Epithelial cell of prostate (primary cell): ENCODE measurements at places on chromosomes 16 and 17.

DNA sequence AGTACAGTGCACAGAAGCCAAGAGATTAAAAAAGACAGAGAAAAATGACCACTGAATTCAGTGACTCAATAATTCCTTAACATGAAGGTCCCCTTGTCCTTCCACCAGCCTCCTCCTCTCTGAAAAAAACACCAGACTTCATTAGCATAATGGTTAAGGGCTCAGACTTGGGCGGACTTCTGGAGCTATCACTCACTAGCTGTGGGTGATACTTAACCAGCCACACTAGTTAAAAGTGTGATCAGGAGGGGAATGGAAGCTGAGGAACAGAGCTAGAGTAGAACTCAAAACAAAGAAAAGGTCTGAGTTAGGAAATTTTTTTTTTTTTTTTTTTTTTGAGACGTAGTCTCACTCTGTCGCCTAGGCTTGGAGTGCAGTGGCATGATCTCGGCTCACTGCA lies 23.2 kb downstream of the ZNF652 start:
- no peak for DNase-seq

- DNase-seq, result no peak
These were observed 385.9 kb downstream of the WWOX start for GRCh38 chr16:78485188-78485916.

DNA sequence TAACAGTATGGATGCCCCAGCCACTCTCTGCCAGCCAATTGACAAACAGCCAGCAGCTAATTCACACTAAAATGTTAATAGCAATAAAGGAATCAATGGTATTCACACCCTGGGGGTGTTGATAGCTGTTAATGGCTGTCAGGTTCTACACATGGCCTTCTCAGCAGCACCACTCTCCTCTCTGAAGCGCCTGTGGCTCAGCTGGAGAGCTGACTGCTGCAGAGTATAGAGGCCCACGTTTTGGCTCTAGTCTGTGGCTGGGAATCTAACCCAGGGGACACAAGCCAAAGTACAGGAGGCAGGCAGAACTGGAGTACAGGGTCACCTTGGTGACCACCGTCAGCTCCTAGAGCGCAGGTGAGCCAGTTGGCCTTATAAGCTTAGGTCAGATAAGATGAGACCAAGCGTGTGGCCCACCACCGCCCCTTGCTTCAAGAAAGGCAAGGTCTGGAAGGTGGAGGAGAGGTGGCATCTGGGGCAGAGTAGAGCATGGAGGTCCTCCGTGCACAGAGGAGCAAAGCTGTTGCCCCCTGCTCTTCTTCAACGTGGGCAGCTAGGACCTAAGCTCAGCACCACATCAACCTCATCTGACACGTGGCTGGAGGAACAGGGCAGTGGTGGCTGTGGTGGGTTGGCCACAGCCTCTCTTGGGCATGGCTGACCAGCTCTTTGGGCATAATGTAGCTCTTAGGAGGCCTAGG lies 25.4 kb downstream of the CCR7 start:
- no peak for DNase-seq

DNA sequence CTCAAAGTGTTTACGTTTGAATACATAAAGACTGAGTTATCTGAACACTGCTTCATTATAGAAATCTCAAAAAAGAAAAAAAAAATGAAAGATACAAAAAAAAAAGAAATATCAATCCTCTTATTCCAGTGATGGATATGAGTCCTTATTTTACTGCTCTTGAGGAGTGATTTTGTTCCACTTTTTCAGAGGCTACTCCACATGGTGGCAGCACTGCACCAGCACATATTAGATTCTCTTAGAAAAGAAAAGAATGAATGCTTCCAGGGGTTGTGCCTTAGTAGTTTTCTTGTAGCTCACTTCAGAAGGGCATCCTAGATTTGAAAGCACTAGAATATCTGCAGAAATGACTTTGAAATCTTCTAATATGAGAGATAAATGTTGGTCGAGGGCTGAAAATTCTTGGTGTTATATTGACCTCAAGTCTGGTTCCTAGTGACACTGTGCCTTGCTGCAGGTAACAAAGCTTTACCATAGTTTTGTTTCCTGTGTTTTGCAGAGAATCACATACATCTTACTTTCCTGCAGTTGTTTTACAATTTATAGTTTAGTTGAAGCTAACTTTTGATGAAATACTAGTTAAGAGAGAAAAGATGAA lies 25.9 kb downstream of the AP2B1 start:
- no peak for DNase-seq

- DNase-seq, result no peak
These were observed 77.4 kb downstream of the ANKFN1 start for GRCh38 chr17:56230660-56231059.

- DNase-seq, result no peak
These were observed 19.0 kb downstream of the ZFPM1 start for GRCh38 chr16:88472069-88472468.

DNA sequence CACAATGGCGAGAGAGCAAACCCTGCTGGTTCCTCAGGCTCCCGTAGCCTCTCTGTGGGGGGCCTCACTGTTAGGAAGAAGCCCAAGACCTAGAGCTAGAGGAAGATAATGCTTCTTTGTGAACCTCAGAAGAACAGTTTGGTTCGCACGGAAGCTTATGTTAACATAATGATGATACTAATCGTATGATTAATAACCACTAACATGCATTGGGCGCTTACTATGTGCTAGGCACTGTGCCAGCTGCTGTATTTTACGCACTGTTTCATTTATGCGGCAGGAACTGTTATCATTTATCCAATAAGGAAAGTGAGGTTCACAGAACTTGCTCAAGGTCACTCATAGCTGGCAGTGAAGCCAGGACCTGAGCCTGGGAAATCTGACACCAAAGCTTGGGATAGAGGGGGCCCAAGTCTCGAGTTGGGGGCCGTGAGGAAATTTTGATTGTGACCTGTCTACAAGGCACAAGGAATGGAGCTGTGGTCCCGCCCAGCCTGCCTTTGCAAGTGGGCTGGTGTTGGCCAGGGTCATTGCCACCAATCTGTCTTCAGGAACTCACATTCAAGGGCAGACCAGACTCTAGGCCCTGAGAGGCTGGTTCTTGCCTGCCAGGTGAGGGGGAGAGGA lies 6.8 kb downstream of the PRCD start:
- DNase-seq, result peak; percentile 78

- DNase-seq, result no peak
These were observed 32.9 kb downstream of the SLC7A5 start for GRCh38 chr16:87836346-87836843.

DNA sequence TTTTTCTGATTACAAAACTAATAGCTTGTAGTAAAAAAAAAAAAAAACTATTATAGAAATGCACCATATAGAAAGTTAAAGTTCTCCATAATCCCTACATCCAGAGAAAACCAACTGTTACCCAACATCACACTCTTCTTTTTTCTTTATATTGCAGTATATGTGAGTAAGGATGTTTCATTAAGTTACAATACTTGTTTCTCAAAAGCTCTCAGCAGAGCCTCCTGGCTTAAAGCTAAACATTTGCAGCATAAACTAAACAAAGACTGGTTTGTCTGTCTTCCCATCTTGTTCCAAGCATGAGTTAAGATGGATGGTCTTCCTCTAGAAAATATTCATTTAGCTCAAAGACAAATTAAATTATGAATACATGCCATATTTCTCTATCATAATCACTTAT lies 25.2 kb downstream of the GRB2 start:
- no peak for DNase-seq

- no peak for DNase-seq
These were observed 5.4 kb upstream of the KIF18B start for GRCh38 chr17:44952946-44953475.

DNA sequence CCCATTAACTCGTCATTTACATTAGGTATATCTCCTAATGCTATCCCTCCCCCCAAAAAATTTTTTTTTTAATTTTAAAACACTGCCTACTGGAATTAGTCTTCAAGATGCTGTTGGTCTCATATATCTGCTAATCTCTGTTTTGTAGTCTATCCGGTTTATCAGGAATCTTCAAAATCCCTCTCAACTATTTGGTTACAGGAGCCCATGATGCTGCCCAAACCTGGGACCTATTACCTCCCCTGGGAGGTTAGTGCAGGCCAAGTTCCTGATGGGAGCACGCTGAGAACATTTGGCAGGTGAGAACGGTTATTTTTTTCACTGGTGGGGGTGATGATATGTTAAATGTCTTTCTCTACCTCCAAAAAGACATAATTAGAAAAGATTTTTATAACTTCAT lies 6.9 kb downstream of the TEN1 start:
- no peak for DNase-seq

DNA sequence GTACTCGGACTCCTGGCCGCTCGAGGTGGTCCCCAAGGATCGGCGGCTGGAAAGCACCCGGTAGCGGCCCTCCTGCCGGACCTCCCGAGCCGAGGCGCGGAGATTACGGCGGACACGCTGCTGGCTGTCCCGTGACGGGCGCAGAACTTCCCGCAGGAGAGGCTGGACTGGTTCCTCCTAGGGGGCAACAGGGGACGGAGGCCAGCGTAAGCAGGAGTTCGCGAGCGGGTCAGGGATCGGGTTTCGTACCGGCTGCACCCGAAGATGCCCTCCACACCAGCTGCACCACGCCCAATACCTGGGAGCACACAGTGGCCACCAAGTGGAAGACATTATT lies 341 bp downstream of the SLC7A6OS start:
- DNase-seq, result no peak

- DNase-seq, result no peak
These were observed 102.6 kb downstream of the NTN1 start for GRCh38 chr17:9123594-9124553.

DNA sequence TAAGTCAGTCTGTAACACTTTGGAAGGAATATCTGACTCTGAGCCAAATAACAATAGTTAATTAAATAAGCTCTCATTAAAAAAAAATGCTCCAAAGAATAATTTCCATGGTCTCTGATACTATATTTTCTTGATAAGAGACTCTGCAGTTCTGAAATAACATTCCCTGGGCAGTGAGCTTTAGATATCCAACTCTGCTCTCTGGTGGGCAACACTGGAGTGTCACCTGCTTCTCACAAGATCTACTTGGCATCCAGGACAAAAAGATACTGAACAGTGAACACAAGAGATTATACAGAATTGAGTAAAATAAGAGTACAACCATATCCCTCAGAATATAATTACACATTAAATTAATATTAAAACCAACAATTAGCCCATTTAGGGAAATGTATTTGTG lies 13.7 kb downstream of the BLMH start:
- DNase-seq, result no peak

DNA sequence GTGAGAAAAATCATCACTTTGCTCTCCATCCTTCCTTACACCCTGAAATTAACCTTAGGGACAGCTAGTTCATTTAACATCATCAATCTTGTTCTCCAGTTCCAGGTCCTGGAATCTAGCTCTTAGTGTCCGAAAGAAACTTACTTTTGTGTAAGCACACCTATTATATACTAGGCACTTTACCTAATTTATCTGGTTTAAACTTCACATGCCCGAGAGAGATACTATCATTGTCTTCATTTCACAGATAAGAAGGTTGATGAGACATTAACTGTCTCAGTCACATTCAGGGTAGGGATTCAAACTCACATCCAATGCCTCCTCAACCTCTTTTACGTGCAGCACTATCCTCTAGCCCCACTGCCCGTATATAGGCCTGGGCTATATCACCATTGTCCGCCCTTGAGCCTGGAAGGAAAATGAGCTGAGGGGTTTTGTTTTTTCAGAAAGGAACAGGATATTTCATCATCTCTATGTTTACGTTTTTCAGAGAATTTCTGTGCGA lies 501 bp upstream of the AP2B1 start:
- no peak for DNase-seq

GRCh38 chr17:74110467-74110866 lies 93.0 kb upstream of the RPL38 start:
- no peak for DNase-seq

DNA sequence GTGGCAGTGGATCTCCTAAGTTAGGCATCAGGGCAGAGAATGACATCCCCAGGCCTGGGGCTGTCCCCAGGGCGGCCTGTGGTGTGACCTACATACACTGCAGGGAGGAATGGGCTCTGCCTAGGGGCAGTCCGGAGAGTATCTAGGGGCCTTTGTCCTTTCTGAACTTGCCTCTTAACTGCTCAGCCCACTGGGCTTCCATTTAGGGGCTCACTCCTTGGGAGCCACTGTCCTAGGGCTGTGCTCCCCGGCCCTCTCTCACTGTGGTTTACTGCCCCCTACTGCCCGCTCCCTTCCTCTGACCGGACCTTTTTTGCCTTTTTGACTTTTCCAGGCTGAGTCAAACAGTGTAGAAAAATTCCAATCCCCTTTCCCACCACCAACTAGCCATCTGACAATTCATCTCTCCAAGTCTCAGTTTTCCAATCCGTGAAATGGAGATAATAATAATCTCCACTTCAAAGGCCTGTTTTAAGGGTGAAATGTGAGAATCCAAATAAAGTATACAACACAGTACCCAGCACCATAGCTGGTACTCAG lies 66.8 kb downstream of the DNAH3 start:
- no peak for DNase-seq

DNA sequence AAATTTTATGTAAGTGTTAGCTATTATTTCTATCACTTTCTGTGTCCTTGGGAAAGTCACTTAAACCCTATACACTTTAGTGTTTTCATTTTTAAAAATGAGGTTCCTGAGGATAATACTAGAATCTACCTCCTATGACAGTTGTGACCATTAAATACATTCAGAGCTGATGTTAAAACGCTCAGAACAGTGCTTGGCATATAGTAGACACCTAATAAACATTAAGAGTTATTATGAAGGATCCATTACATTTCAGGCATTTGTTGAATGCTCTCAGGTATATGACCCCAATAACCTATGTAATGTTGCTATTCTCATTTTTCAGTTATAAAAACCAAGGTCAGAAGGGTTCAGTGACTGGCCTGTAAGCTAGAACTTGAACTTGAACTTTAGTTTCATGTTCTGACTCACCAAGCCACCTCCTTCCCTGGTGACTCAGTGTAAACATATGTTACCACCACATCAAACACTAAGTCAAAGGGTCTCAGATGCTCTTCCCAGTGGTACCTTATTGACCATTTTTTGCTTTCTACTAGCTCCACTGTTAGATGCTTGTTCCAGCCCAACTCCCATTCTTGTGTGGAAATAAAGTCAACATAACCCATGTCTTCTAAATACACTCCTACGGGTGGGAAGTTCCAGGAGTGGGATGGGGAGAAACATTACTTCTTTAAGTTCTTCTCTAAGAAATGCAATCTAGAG lies 47.6 kb downstream of the HSD17B2 start:
- no peak for DNase-seq

- no peak for DNase-seq
These were observed 186.7 kb upstream of the HS3ST3A1 start for GRCh38 chr17:13788385-13788784.
